ENCODE measurements at places on chromosomes 2 and 18.

- DNase-seq = no peak
Measured at GRCh38 chr18:38301621-38302020, 736.0 kb upstream of the CELF4 start.

DNA sequence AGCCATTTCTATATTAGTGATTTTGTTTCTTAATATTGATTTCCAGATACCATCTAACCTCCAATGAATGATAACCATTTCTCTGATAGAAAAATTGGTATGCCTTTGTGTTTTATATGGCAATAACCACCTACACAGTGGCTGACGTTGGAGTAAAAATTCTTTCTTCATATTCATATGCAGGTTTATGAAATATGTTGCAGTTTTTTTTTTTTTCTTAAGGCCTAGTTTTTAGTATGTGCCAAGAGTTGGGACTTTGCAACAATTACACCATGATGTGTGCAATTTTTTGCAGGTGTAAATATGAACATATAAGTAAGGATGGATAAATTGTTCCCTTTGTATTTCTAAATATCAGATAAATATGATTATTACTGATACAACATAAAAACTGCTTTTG lies 163.2 kb upstream of the MYO3B start:
- no peak for DNase-seq

DNA sequence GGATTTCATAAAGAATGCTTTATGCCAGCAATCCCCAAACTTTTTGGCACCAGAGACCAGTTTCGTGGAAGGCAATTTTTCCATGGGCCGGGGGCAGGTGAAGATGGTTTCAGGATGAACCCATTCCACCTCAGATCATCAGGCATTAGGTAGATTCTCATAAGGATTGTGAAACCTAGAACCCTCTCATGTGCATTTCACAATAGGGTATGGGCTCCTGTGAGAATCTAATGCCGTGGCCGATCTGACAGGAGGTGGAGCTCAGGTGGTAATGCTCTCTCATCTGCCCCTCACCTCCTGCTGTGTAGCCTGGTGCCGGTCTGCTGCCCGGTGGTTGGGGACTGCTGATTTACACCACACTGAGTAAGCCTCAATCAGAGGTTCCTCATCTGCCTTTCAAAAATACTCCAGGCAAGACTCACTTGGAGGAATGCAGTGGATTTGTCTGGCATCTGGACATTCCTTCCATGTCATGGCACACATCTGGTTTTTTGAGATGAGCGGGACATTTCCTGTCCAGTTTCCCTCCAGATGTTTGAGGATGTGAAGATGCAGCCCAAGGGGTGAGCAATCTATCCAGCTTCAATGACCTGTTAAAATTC lies 185.8 kb downstream of the VAPA start:
- DNase-seq = no peak

- peak; percentile 65 for DNase-seq
Measured at GRCh38 chr2:168136392-168136977, 110.9 kb downstream of the STK39 start.

DNA sequence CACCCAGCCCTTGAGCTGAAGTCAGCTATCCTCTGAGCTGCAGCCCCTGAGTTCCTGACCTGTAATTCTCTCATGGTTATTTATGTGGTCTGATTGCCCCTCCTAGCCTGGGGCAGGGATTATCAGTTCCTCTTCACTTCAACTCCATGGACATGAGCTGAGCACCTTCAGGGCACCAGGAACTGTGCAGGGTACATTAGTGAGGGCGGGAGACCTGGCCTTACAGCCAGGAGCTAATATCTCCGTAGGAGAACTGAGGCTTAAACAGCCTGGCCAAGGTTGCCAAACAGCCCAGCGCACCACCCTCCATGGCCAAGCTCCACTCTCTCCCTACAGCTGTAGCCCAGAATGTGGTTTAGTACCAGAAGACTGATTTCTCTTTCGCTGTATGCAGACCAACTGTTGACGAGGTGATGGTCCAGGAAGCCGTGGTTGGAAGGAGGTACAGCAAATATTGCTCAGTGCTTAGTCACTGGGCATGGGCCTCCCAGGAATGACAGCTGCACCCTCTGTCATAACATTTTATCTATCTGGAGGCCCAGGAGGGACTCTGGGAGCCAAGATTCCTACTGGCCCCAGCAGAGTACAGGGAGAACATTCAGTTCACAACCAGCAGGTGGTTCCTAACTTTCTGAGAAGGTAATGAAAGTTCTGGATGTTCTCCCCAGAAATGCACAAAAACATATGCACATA lies 228.7 kb upstream of the SIX2 start:
- DNase-seq = peak; percentile 97

DNA sequence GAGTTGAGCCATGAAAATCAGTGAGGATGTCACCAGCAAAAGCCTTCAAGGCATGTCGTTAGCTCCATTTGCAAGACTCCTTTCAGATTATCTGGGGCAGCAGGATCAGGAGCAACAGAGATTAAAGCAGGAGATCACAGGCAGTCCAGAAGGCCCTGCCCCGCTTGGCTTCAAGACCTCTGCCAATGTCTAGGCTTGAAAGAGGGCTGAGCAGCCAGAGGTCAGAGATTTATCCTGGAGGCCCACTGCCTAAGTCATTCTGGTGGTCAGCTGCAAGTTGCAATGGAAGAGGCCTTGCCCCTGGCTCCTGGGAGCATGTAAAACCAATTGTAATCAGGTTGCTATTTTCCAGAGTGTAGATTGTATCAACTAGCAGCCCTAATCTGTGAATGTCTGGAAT lies 416.5 kb downstream of the BCL11A start:
- no peak for DNase-seq

DNA sequence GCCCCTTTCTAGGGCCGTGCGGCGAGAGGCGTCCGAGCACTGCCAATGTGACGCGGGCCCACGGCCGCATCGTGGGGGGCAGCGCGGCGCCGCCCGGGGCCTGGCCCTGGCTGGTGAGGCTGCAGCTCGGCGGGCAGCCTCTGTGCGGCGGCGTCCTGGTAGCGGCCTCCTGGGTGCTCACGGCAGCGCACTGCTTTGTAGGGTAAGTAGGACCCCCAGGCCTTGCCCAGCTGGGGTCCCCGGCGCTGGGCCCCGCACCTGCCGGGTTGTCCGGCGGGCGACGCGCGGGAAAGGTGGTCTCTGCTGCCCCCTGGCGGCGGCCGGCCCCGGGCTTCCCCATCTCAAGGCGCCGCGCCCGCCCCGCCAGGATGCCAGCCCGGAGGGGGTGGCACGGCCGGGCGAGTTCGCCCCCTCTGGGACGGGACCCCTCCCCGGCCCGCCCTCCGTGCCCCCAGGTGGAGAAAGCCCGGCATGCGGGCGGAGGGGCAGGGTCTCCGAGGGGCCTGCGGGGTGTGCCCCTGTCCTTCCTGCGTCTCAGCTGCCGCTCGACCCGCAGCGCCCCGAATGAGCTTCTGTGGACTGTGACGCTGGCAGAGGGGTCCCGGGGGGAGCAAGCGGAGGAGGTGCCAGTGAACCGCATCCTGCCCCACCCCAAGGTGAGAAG lies 1.9 kb downstream of the PRSS56 start:
- DNase-seq = peak; percentile 45

- DNase-seq = no peak
Measured at GRCh38 chr2:16296331-16297250, 356.2 kb downstream of the MYCN start.

GRCh38 chr2:65550246-65550645 lies 117.8 kb upstream of the SPRED2 start:
- DNase-seq = peak; percentile 31

DNA sequence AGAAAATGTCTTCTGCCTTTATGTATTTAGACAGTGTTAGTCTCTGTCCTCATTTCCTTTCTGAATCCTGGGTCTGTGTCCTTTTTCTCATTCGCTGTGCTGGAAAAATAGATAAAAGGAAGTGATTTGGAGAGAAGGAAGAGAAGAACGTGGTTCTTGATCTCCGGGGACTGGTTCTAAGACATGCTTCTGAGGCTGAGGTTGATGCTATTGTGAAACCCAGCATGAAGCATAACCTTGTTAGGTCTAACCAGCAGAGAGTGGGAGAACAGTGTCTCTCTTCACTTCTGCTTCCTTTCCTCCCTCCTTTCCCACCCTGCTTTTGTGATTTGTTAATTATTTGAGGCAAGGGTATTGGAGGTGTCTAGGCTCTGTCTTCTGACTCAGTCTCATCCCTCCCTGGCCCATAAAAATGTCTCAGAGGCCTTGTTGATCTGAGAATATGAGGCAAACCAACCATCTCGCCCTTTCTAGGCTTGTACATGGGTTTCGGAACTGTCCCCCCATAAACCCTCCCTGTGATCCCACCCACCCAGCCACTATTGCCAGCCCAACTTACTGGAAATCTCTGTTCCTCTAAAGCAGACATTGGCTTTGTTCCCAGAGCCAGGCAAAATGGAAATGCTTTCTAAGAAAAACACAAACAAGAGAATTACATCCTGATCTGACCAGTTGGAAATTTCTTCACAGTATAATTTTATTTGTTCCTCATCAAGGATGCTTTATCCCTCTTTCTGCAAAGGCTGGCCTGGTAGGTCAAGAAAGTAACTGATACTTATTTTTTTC lies 360.6 kb upstream of the TNP1 start:
- no peak for DNase-seq

GRCh38 chr2:15605721-15606120 lies 14.1 kb downstream of the DDX1 start:
- DNase-seq = no peak

GRCh38 chr18:12597760-12598159 lies 60.1 kb downstream of the SPIRE1 start:
- DNase-seq = peak; percentile 97
